ENCODE measurements at places on chromosomes 4 and X. TPM values are rescaled to one million over a fixed set of nuclear protein-coding genes. Genes with fewer than 3 reads are reported as not detected.

DNA sequence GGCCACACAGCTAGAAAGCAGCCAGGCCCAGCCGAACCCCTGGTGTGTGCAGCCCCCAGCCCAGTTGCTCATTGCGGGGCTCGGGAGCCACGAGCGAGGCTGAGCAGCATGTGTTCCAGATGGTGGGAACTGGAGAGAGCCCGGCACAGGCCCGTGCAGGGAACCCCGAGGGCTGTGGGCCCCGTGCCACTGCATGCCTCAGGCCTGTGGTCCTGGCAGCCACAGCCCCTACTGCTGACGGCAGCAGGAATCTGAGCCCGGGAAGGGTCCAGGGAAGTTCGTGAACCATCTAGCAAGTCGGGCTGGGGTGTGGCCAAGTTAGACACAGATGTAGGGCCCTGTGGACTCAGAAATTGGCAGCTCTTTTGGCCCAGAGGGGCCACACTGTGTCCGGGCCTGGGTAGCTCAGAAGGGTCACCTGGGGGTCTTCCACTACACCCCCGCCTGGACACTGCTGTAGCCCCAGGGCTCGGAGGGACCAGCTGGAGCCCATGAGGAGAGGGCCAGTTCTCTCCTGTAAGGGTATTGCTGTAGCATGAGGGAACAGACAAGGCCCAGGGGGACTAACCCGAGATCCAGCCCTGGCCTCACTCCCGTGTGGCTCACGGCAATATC lies 12.1 kb downstream of the HTRA3 start:
- no peak for DNase-seq

The ERCC6L gene
- 26.1 TPM for total RNA-seq

The HTR2C gene
- total RNA-seq, result 0.76 TPM

- peak; percentile 68 for DNase-seq
Observed at GRCh38 chr4:101232074-101232776, 115.1 kb downstream of the PPP3CA start.

- no peak for DNase-seq
Observed at GRCh38 chrX:134032441-134032840, 47.0 kb upstream of the GPC3 start.

The MAGEC1 gene
- 0.79 TPM for total RNA-seq

- no peak for DNase-seq
Observed at GRCh38 chr4:119564106-119564505, 64.5 kb downstream of the PDE5A start.

DNA sequence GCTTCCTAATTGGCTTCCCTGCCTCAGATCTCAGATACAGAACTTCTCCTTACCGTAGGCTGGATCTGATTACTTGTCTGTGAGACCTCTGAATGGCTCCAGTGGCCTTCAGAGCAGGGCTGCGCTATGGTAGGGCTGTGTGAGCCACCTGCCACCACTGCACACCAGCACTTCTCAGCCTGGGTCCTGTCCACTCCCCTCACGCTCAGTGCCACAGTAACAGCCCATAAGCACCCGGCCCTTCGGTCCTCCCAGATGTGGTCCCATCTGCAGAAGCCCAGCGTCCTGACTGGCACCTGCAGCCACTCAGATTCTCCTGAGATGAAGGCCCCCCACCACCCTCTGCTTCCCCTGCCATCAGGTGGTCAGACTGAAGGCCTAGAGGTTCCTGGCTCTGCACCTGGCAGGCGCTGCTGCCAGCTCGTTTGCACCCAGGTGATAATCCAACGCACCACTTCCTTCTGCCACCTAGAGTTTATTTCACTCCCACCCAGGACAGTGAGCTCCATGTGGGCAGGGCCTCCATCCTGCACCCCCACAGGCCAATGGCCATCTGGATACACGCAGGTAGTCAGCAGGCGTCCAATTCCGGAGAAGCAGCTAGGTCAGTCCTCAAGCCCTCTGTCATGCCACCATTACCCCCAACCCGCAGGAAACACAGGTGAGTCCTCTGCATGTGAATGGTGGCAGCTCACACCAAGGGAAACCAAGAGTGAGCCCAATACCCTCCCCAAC lies 5.4 kb downstream of the WDR1 start:
- DNase-seq, result no peak

DNA sequence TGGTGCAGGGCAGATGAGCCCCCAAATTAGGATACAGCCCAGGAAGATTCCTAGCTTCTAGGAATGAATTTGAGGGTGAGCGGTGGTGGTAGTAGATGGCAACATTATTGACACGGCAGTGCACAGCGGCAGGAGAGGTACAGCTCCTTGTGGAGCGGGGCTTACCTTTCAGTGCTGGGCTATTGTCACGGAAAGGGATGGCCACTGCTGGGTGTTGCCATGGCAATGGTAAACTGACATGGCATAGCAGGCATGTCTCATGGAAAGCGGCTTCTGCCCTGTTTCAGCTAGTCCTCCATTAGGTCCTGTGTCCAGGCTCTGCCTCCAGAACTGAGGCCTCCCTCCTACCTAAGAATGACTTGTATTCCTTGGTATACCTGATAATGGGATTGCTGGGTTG lies 81.8 kb upstream of the WDR1 start:
- no peak for DNase-seq

All from M059J (cell line).